ENCODE measurements at places on chromosomes 11 and 22. TPM values are rescaled to one million over a fixed set of nuclear protein-coding genes. Genes with fewer than 3 reads are reported as not detected.

DNA sequence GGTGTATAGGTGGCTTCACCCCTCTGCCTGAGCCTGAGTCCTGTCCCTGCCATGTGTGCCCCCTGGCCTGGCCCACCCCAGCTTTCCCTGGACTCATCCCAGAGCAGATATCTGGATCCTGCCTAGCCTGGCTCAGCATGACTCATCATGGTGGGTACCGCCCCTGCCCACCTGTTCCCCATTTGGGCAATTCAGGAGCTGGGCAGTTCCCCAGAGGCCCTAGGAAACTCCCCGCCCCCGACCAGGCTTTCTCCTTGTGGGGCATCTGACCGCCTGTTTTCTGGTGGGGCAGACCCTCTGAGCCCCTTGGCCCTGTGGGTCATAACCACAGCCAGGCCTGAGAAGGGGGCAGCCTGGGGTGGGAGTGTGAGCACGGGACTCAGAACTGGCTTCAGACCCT lies 4.4 kb downstream of the TSPO start:
- no peak for DNase-seq

DNA sequence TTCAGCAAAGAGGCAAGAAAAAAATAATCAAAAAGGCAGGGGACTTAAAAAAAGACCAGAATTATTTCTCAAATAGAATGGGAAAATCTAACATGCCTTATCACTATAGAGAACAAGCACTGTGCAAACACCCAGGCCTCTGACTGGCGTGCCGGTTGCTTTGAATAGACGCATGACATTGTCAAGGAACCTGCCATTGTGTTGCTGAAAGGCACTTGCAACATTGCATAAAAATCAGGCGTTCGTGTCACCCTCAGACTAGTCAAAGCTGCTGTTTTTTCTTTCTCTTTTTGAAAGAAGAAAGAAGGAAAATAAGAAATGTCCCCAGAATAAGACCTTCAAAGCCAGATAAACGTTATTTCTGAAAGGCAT lies 549.3 kb upstream of the CADM1 start:
- DNase-seq = no peak

DNA sequence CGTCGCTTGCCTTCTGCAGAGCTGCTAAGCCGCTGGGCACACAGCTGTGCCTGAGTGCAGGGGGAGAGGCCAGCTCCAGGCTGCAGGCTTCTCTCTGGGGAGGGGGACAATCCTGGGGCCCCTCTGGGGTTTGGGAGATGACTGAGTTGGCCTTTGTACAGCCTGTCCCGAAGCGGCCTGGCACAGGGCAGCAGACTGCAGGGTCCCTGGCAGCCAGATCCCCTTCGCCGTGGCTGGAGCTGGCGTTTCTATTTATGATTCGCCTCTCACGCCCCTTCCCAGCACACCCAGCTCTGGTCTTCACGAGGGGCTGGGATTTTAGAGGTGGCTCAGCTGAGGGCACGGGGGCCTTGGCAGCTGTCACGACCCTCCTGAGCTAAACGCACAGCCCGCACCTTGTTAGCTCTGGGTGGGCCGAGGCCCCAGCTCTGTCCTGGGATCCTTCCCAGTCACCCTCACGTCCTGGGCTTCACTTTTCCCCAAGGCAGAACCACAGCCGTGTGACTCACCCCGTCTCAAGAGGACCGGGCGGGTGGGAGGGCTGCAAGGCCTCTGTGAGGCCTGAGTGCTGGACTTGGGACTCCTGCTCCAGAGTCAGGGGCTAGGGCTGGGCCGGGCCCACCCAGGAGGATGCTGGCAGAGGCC lies 18.4 kb downstream of the OSBPL5 start:
- no peak for DNase-seq

PITPNB gene
- total RNA-seq = 153 TPM
